ENCODE measurements at places on chromosomes 12 and 14.

GRCh38 chr12:109885616-109886015 is 5.3 kb upstream of the GLTP start:
- no peak for DNase-seq

GRCh38 chr12:64256166-64256800 is 34.2 kb upstream of the KICS2 start:
- no peak for DNase-seq

DNA sequence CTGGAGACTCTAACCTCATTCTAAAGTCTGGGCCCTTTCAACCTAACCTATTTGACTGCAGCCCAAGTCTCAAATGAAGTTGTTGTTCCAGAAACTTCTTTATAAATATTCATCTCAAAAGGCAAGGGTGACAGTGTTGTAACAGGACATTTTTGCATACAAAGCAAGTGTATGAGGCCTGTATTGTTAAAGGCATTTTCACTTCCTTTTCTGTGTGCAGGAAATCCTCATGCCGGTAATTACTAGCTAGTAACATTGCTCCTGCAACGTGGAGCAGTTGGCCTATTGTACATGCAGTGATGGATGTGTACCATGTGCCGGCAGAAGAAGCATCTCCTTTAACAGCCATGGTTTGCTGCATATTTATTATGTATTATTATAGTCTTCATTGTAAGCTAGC is 156.5 kb upstream of the RMST start:
- DNase-seq: no peak

- DNase-seq: no peak
Observed at GRCh38 chr12:9184276-9184675, 23.9 kb downstream of the PZP start.

GRCh38 chr12:57741844-57742738 is 2.7 kb upstream of the TSPAN31 start:
- DNase-seq: no peak

DNA sequence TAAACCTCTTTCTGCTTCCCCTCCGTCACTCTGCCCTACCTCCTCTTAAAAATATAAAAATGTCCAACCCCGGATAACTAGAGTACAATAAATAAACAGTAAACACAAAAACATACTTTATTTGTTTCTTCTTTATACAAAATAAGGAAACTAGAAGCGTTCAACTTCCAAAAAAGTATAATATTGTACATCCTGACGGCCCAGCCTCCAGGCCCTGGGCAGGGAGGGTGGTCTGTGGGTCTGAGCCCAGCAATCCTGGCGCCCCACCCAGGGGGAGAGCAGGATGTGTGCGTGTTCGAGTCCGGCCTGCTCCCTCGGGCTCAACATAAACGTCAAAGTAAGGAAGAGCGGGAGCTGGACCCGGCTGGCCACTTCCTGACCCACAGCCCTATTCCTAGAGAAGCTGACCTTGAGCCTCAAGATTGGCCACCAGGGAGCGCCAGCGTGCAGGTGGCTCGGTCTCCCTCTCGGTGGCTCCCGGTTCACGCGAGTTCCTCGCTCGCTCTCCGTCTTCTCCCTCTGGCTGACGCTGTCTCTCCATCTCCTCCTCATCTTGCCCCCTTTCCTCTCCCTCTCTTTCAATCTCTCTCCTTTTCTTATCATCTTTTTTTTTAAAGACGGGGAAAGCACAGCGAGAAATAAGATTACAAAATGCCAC is 9.4 kb downstream of the LHX5 start:
- peak; percentile 77 for DNase-seq

DNA sequence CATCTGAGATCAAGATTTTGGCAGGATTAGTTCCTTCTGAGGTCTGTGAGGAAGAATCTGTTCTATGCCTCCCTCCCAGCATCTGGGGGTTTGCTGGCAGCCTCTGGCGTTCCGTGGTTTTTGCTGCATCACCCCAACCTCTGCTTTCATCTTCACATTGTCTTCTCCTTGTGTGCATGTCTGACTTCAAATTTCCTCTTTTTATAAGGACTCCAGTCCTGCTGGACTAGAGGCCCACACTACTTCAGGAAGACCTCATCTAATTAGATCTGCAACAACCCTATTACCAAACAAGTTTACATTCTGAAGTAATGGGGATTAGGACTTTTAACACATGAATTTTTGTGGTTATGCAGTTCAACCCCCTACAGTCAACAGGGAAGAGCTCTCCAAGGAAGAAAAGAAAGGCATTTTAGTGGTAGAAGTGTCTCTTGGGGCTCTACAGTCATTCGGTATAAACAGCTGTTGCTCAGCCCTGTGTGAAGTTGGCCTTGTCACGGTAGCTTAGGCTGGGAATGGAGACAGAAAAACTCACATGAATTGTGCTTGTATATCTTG is 89.7 kb downstream of the CAND1 start:
- no peak for DNase-seq

DNA sequence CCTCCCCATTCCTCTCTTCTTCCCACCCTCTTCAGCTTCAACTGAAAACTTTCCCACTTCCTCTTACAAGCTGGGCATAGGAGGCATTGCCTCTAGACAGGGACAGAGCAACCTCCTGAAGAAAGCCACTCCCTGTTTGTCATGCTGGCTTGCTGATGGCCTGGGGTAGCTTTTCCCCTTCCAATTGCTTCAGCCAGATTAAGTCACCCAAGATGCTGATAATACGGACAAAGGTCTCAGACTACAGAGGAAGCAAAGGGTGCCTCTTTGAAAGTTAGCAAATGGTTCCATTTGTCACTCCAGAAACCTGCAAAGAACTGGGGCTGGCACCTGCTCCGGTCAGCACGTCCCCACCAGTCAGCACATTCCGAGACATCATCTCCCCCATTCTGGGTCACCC is 6.0 kb downstream of the KRT2 start:
- DNase-seq: no peak

GRCh38 chr12:100163416-100164152 is 20.9 kb upstream of the BLTP3B start:
- peak; percentile 48 for DNase-seq

- no peak for DNase-seq
Observed at GRCh38 chr14:79766511-79766910, 444.8 kb downstream of the DIO2 start.

DNA sequence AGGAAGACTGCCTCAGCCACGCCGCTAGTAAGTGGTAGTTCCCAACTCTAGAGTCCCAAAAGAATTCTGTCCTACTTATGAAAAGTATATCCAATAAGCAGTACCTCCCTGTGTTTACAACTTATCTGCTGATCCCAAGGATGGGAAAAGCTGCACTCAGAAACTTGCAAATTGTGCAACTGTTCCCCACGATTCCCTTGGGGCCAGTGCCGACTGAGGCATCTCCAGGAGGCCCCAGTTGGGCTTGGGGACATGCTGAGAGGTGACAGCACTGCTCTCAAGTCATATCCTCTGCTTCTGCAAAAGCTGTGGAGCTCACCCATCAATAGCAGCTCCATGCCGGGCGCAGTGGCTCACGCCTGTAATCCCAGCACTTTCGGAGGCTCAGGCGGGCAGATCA is 23.7 kb downstream of the SPRING1 start:
- DNase-seq: no peak

- DNase-seq: no peak
Observed at GRCh38 chr12:115313929-115314328, 630.0 kb upstream of the TBX3 start.

- no peak for DNase-seq
Observed at GRCh38 chr12:102120886-102121285, 903 bp downstream of the PARPBP start.

DNA sequence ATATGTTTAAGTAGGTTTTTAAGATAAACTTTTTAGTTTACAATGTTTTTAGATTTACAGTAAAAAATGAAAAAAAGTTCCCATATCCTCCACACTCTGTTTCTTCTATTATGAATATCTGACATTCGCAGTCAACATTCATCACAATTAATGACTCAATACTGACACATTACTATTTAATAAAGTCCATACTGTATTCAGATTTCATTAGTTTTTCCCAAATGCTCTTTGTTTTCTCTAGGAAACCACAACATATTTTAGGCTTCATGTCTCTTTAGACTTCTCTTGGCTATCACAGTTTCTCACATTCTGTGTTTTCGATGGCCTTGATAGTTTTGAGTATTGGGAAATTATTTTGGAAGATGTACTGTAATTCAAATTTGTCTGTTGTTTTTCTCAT is 399.8 kb downstream of the SLC6A15 start:
- no peak for DNase-seq

DNA sequence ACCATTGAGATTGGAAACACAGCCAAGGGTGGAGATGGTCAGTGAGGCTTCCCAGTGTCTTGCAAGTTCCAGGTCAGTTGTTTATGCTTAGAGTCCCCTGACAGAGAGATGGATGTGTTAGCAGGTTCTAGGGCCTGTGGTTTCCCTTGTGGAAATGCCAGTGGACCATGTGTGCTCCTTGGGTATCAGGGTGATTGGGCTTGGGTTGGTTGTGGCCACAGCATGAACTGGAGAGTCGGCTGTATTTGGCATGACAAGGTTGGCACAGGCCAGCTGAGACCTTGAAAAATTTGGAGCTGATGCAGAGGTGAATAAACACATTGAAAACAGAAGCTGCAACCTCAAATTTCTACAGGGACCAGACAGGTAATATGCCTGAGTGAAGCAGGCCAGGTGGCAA is 668.0 kb downstream of the DIO2 start:
- no peak for DNase-seq

DNA sequence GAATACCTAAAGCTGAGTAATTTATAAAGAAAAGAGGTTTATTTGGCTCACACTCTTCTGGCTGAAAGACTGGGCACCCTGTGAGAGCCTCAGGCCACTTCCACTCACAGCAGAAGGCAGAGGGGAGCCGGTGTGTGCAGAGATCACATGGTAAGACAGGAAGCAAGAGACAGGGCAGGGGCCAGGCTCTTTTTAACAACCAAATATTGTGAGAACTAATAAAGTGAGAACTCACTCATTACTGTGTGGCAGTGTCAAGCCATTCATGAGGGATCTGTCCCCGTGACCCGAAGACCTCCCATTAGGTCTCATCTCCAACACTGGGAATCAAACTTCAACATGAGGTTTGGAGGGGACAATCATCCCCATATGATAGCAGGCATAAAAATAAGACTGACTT is 180.8 kb upstream of the DIO3 start:
- DNase-seq: no peak

DNA sequence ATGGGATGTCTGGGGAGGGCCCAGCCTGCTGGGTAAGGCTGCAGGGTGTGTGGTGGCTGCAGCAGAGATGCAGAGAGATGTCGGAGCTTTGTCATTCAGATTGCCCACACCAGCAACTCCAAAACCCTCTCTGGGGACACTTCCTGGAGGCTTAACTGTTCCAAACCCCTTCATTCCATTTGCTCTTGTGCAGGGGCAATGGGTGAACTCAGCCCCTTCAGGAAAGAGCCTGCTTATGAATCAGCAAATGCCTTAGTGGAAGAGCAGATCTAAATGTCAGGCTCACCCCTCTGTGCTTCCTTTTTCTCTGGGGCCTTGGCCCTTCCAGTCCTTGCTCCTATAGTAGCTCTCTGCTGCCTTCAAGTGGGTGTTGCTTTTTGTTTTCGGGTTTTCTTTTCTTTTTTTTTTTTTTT is 36.7 kb upstream of the GPATCH2L start:
- no peak for DNase-seq

DNA sequence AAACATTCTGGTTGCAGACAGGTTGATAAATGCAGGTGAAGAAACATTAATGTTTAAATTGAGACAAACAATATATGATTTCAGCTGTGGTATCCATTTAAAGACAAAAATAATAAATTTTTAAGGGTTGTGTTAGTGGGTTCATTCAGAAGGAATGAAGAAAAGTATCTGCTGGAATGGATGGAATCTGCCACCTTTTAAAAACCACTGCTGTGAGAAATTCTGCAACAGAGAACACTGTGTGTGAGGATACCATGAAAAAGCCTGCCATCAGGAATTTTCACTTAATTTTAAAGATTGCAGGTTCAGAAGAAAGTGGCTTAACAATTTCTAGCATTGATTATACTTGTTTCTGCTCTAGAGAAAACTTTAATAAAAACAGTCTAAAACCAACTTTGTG is 184.6 kb upstream of the SOX5 start:
- DNase-seq: no peak
